ENCODE measurements at places on chromosomes 16 and 17. TPM values are rescaled to one million over a fixed set of nuclear protein-coding genes. Genes with fewer than 3 reads are reported as not detected.

The BAIAP3 gene
- 3.1 TPM for total RNA-seq

The TMEM256 gene
- 28.8 TPM for total RNA-seq

The EPX gene
- total RNA-seq = not detected

The TAT gene
- total RNA-seq = not detected

The ITFG1 gene
- 57.5 TPM for total RNA-seq

The ASGR1 gene
- 0.16 TPM for total RNA-seq

- H3K36me3 ChIP-seq = peaks cover 4% of the 10 kb centered on the region
- DNase-seq = no peak
- no peak overlapping the region for H3K4me3 ChIP-seq
- H3K4me1 ChIP-seq = peaks cover 3% of the 10 kb centered on the region
Measured at GRCh38 chr17:29682987-29683386, 60.3 kb upstream of the CORO6 start.

GRCh38 chr17:77959926-77960521 is 1.5 kb downstream of the TNRC6C start:
- H3K27ac ChIP-seq = no peak overlapping the region
- DNase-seq = no peak
- H3K36me3 ChIP-seq = no peaks in the 10 kb centered on the region
- peak overlapping the region; percentile 86 for H3K4me3 ChIP-seq

DNA sequence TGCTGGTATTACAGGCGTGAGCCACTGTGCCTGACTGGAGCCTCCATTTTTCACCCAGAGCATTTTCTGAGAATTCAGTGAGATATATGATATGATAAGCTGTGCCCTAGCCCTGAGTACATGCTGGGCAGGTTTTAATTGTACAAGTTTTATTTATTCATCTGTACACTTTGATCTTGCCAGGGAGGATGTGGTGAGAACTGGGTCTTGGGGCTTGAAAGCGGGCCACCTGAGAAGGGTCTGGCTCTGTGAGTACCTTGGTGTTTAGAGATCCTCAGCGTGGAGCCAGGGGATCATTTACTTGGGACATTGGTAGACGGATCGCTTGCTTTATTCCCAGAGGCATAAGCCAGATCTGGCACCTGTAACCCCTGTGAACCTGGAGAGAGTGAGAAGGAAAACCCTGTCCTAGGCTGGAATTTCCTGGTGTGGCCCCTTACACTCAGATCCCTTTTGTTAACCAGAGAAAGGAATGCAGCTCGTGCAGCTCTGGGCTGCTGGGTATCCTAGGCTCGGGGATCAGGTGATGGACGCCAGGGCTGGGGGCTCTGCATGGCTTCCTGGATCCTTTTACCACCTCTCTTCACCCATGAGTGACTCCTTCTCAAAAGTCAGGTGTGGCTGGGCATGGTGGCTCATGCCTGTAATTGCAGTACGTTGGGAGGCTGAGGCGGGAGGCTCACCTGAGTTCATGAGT is 91.9 kb downstream of the ABCC1 start:
- no peaks in the 10 kb centered on the region for H3K27me3 ChIP-seq
- no peak overlapping the region for H3K27ac ChIP-seq
- H3K4me3 ChIP-seq = no peak overlapping the region
- DNase-seq = no peak
- peaks cover 10% of the 10 kb centered on the region for H3K4me1 ChIP-seq

- peaks cover 23% of the 10 kb centered on the region for H3K4me1 ChIP-seq
- H3K36me3 ChIP-seq = no peaks in the 10 kb centered on the region
- no peak overlapping the region for H3K4me3 ChIP-seq
- peaks cover 23% of the 10 kb centered on the region for H3K27me3 ChIP-seq
- no peak overlapping the region for H3K27ac ChIP-seq
- DNase-seq = no peak
Measured at GRCh38 chr16:23837553-23838308, 1.9 kb downstream of the PRKCB start.

- H3K27me3 ChIP-seq = no peaks in the 10 kb centered on the region
- no peak overlapping the region for H3K27ac ChIP-seq
- peak; percentile 80 for DNase-seq
Measured at GRCh38 chr16:29848420-29849297, 14.4 kb downstream of the CDIPT start.

DNA sequence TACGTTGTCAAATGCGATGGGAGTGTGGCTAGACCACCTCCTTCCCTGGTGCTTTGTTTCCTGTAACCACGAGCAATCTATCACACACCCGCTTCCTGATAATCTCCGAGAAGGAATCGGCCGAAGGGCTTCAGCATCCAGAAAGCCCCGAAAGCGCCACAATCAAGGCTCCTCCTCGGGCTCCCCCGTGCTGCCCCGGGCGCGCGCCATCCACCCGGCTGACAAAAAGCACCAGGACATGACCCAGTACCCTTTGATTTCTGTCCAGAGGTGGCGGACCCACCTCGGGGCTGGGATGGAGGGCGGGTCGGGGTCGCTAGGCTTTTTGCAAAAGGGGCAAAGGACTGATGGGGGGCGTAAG is 743 bp upstream of the ARMC7 start:
- peaks cover 34% of the 10 kb centered on the region for H3K4me1 ChIP-seq
- peak overlapping the region; percentile 50 for H3K4me3 ChIP-seq
- no peak for DNase-seq
- H3K27ac ChIP-seq = no peak overlapping the region
- H3K27me3 ChIP-seq = no peaks in the 10 kb centered on the region

DNA sequence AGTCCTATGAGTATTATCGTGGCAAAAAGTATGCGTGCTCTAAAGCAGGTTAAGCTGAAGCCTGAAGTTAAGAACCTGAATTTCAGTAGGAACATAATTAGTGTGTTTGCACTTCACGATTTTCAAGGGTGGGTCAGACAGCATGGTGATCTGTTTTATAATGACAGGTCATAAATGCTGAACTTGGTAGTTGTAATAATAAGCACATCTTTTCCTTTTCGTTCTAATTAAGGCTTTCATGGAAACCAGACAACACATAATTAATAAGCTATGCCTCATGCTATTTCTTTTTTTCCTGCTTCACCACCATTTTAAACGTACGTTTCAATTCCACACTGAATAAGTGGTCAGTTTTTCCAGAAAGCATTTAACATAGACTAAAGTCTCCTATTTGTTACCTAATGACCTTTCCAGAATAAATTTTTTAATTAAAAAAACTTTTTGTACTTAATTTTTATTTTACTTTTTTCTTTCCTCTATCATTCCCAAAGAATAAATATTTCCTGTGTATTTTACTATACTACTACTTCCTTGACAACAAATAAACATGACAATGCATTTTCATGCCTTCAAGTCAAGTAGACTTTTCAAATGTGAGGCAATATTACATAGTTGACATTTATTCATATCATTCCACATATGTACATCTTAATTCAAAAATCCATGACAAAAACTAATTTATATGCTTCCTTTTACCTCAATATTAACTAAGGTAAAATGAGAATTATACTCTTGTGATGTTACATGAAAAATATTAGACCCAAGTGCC is 22.4 kb downstream of the CMC2 start:
- peaks cover 26% of the 10 kb centered on the region for H3K36me3 ChIP-seq
- no peak overlapping the region for H3K27ac ChIP-seq
- peaks cover 1% of the 10 kb centered on the region for H3K4me1 ChIP-seq
- no peak overlapping the region for H3K4me3 ChIP-seq
- no peak for DNase-seq

GRCh38 chr16:26334218-26335111 is 642.7 kb downstream of the HS3ST4 start:
- H3K4me3 ChIP-seq = no peak overlapping the region
- H3K4me1 ChIP-seq = no peaks in the 10 kb centered on the region
- H3K27me3 ChIP-seq = no peaks in the 10 kb centered on the region
- no peak overlapping the region for H3K27ac ChIP-seq
- DNase-seq = no peak

DNA sequence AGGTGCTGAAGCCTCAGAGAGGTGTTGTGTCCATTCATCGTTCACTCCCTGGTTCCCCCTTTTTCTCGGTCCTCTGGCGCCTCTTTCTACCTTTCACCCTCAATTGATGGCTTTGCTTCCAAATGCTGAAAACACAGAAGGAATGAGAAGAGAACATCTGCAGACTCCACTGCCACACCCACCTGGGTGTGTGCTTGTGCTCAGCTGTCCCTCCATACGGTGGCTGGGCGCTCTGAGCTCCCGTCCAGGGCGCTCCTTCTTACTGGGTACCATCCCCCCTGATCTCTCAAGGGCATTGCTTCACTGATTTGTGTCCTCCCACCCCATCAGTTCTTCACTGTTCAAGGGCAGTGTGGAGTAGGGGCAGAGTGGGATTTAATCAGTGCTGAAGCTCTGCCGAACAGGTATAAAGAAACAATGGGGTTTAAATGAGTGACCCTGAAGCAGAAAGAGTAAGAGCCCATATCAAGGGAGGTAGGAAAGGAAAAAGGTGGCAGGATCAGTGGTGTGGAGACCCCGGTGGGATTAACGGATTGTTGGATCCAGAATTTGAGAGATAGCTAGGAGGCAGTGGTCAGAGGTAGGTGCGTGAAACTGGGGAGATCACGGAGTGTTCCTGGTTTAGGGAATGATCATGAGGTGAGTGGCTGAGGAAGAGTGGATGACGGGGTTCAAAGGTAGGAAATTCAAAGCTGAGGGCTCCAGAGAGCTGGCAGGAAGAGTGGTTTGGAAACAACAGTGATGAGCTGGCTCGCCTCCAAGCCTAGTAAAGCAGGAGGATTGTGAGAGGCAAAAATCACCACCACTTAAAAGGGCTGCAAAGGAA is 40.8 kb downstream of the MRTFB start:
- H3K36me3 ChIP-seq = 0 out of 2 replicates have a peak, but pooled peaks cover 7% of the 10 kb centered on the region
- H3K27ac ChIP-seq = no peak overlapping the region
- no peak for DNase-seq

DNA sequence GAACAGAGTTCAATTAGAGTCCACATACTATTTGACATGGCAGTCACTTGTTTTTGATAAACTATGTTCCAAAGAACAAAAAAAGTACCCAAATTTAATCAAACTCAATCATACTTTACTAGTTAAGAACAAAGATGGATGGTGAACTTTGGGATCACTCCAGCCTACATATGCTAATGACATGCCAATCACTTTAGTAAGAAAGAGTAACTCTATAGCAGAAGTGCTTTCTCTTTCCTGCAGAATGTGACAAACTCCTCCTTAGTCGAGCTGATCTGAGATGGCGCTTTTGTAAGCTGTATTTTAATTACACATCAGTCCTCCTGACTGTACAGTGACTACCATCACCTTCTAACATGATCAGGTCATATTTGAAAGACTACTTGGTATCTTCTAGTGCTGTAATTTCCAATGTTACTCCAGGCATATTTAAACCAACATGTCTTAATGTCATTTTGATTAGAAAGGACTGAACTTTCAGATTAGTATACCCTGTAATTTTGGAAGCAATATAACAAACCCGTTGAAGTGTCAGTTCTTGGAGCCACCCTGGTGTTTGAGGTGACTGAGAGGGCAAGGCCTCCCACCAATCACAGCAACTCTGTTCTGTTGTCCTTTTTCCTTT is 4.1 kb downstream of the NETO2 start:
- H3K4me3 ChIP-seq = no peak overlapping the region
- H3K27ac ChIP-seq = no peak overlapping the region
- H3K27me3 ChIP-seq = peaks cover 23% of the 10 kb centered on the region
- peaks cover 28% of the 10 kb centered on the region for H3K4me1 ChIP-seq

DNA sequence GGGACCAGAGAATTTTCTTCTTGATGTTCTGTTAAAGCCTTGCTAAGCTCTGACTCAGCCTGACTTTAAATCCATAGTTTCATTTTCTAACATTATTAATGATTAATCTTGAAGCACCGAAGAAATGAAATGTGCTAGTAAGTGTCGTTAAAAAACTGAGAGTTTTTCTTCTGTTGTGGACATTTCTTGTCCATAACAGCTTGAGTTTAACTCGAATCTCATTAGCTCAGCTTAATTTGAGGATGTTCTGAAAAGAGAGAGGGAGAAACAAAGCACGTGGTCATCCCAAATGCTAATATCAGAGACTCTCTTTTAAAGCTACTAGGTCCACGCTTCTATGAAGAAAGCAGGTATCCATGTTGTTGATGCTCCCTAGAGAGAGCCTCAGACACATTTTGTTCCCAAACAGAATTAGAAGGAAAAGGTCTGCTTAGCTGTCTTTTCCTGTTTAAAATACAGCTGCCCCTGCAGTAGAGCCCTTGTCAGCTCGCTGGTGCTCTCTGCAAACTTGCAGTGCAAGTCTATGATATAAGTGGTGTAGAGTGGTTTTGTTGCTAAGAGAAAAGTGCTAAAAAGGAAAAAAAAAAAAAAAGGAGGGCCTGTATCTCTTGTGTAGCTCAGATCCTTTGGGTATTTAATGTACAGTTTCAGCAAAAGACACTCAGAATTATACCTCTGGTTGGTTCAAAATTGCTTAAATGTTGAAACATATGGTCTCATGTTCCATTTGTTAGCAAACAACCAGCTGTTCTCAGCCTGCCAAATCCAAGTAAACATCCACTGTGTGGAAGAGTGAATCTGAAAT is 191.1 kb upstream of the TBX2 start:
- H3K4me1 ChIP-seq = peaks cover 42% of the 10 kb centered on the region
- H3K27ac ChIP-seq = no peak overlapping the region

- no peak overlapping the region for H3K4me3 ChIP-seq
- no peaks in the 10 kb centered on the region for H3K36me3 ChIP-seq
- H3K4me1 ChIP-seq = no peaks in the 10 kb centered on the region
- no peaks in the 10 kb centered on the region for H3K27me3 ChIP-seq
- DNase-seq = no peak
Measured at GRCh38 chr17:50798424-50799288, 31.3 kb upstream of the ANKRD40CL start.

DNA sequence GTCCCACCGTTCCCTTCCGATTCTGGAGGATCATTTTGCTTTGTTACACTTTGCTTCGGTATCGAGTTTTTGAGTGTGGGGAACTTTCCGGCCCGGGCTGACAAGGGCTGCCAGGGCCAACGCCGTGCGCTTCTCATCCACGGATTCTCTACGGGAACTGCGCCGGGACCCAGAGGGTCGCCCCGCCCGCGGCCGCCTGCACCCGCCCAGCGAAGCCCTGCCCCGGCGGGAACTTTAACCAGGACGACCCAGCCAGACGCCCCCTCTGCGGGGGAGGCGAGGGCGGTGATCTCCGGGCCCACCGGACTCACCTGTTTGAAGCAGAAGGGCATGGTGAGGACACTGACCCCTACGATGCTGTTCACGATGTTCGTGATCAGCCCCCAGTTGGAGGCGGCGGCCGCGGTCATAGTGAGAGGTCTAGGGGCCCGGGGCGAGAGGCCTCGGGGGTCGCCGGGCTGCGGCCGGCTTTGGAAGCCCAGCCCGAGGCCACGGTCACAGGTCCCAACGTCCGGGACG is 536 bp downstream of the SLC38A10 start:
- H3K4me3 ChIP-seq = peak overlapping the region; percentile 91
- no peak for DNase-seq
- no peaks in the 10 kb centered on the region for H3K27me3 ChIP-seq
- peaks cover 25% of the 10 kb centered on the region for H3K36me3 ChIP-seq
- peak overlapping the region; percentile 59 for H3K27ac ChIP-seq
